ENCODE measurements at places on chromosomes 1 and 21. TPM values are rescaled to one million over a fixed set of nuclear protein-coding genes. Genes with fewer than 3 reads are reported as not detected.

The TSPEAR gene
- total RNA-seq = 0.23 TPM

The CHAF1B gene
- 3.9 TPM for total RNA-seq

The PRAMEF18 gene
- not detected for total RNA-seq

The RUNX3 gene
- total RNA-seq = 0.23 TPM

The OR2L8 gene
- 2.5 TPM for total RNA-seq

The SPRR3 gene
- total RNA-seq = not detected

The LAMB3 gene
- 7.8 TPM for total RNA-seq

The CELA2B gene
- not detected for total RNA-seq

The AMY1C gene
- total RNA-seq = not detected

The ATP6V1G3 gene
- not detected for total RNA-seq

The SPATA17 gene
- total RNA-seq = 13.4 TPM

The CHIT1 gene
- total RNA-seq = 0.46 TPM

The TNFSF18 gene
- 1.8 TPM for total RNA-seq
